Naive B cell (primary cell): ENCODE measurements at places on chromosomes 2 and 18.

DNA sequence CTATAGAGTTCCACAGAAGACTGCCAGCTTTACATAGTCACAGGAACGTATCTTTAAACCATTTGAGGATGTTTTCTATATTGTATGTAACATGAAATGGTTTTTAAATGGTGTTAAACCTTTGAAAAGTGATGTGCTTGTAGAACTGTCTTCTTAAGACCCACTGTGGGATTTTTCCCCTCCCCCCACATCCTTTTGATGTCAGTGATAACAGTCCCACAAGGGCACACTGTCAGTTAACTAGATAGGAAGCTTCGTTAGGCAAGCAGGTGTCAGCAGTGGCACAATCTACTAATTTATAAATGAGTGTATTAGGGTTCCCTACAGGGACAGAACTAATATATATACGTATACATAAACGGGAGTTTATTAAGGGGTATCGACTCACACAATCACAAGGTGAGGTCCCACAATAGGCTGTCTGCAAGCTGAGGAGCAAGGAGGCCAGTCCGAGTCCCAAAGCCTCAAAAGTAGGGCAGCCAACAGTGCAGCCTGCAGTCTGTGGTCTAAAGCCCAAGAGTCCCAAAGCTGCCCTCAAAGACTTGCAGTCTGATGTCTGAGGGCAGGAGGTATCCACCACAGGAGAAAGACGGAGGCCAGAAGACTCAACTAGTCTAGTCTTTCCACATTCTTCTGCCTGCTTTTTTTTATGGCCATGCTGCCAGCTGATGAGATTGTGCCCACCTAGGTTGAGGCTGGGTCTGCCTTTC, 23.8 kb upstream of the HNRNPLL start:
- no peak for DNase-seq

GRCh38 chr2:192416060-192416459, 221.3 kb upstream of the TMEFF2 start:
- DNase-seq: no peak

- DNase-seq: no peak
Observed at GRCh38 chr18:23137788-23138216, 2.5 kb downstream of the CABLES1 start.

GRCh38 chr2:171524018-171524401, 1.7 kb downstream of the CYBRD1 start:
- DNase-seq: no peak

DNA sequence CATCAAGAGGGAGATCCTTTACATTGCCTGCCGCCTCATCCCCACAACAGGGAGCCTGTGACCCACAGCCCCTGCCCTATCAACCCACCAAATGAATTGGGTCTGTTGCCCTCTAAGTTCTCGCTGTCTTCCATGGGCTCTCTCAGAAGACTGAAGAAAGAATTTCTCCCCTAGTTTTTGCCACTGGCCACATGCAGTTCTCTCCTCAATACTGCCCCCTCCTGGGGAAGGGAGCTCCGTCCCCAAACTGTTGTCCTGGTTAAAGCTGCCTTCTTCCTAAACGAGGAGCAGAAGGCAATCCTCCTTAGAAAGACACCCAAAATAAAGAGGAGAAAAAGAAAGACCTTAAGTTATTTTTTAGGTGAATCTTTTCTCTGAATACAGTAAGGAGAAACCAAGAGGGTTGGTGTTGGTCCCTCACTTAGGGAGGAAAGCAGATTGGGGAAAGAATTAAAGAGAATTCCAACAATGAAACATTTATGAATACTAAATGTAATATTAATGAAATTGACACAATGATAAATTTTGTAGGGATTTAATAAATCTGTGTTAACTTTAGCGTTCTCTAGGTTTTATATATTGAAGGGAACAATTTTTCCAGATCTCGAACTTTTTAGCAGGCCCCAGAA, 31.1 kb upstream of the SATB2 start:
- DNase-seq: no peak
